G401 (cell line): ENCODE measurements at places on chromosomes 2 and 18. TPM values are rescaled to one million over a fixed set of nuclear protein-coding genes. Genes with fewer than 3 reads are reported as not detected.

The RNF125 gene
- total RNA-seq, result 2.4 and 2.8 TPM in 2 replicates

DNA sequence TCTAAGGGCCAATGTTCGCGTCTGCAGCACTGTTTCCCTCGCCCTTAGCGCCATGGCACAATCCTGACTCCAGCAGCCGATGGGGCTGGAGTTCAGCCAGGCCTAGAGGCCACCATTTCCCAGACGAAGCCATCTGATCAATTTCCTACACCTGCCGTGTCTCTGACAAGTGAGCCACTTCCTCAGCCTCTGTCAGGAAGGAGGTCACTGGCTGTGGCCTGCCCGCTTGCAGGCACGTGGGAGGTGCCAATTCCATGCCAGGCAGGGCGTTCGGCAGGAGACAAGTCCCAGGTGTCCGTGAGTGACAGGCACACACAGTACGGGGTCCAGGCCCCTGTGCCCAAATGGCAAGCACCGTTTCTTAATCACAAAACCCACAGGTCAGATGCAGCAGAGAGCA, 234.5 kb downstream of the TWIST2 start:
- DNase-seq, result no peak

DNA sequence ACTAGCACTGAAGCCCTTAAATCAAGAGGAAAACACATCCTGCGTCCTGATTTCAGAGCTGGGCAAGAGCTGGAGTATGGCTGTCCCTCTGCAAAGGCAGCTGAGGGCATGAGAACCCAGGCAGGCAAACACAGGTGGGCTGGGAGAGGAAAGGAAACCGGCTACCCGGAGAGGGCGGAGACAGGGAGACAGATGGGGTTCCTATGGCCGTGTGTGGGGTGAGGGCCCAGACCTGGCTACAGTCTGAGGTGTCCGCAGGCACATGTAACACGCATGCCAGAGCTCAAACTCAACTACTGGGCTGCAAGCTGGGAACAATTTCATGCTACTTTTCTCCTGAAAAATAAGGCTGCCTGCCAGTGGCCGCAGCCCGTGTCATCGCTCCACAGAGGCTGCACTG, 2.7 kb downstream of the COPS9 start:
- no peak for DNase-seq

DNA sequence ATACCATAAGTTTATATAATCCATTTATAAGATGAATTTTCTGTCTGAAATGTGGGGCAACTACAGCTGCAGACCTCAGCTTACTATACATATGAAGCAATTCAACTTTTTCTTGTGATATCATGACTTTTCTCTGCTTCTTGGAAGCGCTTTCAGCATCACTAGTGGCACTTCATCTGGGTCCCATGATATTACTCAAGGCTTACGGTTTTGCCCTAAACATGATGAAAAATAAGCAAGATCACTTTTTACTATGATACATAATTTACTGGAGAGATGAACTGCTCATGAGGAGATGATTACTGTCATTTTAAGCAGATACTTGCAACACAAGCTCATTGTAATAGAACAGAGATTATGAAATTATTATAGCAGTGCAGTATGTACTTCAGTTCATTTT, 258.0 kb upstream of the ZSWIM2 start:
- no peak for DNase-seq

The GPBAR1 gene
- not detected in 2 replicates for total RNA-seq

DNA sequence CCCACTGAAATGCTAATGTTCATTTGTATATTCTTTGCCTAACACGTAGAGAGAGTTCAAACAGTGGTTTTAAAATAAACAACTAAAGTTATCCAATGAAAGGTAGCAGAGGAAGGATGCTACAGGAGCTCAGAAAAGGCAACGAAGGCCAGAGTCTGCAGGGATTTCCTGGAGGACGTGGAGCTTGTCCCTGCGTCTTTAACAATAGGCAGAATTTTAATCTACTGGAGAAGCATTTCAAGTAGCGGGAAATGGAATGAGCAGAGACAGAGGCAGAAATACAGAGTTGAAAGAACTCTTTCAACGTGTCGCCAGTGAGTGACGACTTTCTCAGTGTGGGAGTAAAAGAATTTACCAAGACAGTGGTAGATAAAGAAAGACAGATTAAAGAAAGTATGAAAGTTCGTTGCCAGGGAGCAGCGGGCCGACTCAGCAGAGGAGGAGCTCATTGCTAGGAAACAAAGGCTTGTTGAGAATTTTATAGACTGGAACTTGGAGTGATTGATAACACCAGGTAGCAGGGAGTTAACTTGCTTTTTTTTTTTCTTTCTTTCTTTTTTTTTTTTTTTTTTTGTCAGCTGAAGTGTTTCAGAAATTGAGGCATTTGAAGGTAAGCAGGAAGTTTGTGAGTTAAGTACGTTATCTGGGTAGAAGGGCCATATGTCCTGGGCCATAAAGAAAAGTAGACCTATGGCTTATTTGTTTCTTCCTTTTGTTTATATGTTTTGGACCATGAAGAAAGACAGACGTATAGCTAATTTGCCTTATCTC, 625 bp upstream of the NBAS start:
- DNase-seq, result peak; percentile 69

DNA sequence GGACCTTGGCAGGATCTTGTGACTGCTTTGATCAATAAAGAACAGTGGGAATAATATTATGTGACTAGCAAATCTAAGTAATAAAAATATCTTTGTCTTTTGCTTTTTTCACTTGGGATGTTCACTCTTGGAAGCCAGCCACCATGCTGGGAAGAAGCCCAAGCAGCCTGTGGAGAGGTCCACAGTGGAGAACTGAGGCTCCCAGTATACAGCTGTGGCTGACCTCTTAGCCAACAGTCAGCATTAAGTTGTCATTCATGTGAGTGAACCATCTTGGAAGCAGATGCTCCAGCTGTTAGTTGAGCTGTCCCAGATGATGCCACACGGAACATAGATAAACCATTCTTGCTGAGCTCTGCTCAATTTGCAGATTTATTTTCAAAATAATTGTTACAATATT, 160.0 kb downstream of the OSR1 start:
- DNase-seq, result no peak

The BCL11A gene
- total RNA-seq, result 0.54 TPM in 1 of 2 replicates, not detected in the other

- DNase-seq, result no peak
Measured at GRCh38 chr2:27029051-27029450, 3.7 kb upstream of the TMEM214 start.

DNA sequence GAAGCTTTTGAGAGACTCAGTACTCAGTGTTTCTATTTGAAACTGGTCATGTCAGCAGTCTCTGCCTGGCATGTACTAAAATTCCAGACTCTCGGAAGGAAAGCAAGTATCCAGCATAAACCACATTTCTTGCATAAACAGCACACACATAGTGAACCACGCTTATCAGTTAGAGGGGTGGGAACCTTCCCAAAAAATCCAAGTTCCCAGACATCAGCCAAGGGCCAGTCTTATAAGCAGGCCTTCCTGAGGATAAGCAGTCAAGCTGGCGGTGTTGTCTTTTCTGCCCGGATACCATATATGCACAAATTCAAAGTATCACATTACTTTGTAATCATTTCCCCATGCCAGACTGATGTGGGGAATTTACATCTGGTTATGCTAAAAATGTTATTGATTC, 73.6 kb downstream of the ST6GAL2 start:
- no peak for DNase-seq

GRCh38 chr2:174760845-174761473, 3.3 kb downstream of the CHRNA1 start:
- no peak for DNase-seq

- no peak for DNase-seq
Measured at GRCh38 chr2:109331081-109331480, 202.1 kb downstream of the SH3RF3 start.

DNA sequence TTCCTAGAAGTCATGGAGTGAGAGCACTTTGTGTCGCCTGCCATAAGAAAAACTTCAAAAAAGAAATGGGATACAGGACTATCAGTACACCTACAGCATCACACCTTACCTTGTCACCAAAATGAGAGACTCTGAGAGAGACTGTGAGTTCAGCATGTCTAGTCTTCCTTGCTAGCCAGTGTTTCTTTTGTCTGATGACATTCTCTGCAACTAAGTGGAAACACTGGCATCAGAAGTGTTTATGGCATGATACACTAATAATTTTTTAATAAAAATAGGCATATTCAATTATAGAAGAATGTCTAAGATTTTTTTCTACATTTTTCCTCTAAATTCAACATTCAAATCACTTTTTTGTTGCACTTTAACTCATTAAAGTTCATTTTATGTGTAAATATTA, 9.0 kb downstream of the RBM43 start:
- DNase-seq, result no peak

GRCh38 chr2:105772362-105772761, 27.6 kb downstream of the NCK2 start:
- no peak for DNase-seq

DNA sequence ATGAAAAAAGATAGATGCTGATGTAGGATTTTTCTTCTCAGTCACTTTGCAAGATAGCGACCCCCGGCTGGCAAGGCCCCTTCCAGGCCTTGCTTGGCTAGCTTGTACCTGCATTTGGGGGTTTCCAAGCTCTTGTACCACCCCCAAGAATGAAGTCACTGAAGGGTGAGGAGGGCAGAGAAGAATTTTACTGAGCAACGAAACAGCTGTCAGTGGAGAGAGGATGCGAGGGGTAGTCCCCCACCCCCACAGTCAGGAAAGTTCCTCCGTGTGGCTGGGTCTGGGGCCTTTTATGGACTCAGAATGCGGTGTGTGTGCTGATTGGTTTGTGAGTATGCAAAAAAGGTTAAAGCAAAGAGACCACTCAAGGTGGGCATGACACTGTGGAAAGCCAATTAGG, 382.0 kb downstream of the GPD2 start:
- no peak for DNase-seq
